ENCODE measurements at places on chromosomes 3 and 15. TPM values are rescaled to one million over a fixed set of nuclear protein-coding genes. Genes with fewer than 3 reads are reported as not detected.

ANKUB1 gene
- total RNA-seq, result not detected

AMIGO3 gene
- not detected for total RNA-seq

GOLGA8R gene
- total RNA-seq, result 3.6 TPM

SENP7 gene
- total RNA-seq, result 19.6 TPM

HEXA gene
- 81.2 TPM for total RNA-seq

ITPKA gene
- total RNA-seq, result 1.7 TPM

LEKR1 gene
- total RNA-seq, result 0.26 TPM

HTD2 gene
- total RNA-seq, result 4.8 TPM

MYRIP gene
- total RNA-seq, result 4.2 TPM

SLC38A3 gene
- total RNA-seq, result not detected

MESP1 gene
- 0.37 TPM for total RNA-seq

C3orf20 gene
- 0.13 TPM for total RNA-seq

PLSCR2 gene
- total RNA-seq, result not detected

CFAP20DC gene
- total RNA-seq, result 1.1 TPM

TRMT10C gene
- total RNA-seq, result 22.5 TPM
